Adrenal gland (tissue), 19 donors: ENCODE measurements at places on chromosomes 5 and 9.

DNA sequence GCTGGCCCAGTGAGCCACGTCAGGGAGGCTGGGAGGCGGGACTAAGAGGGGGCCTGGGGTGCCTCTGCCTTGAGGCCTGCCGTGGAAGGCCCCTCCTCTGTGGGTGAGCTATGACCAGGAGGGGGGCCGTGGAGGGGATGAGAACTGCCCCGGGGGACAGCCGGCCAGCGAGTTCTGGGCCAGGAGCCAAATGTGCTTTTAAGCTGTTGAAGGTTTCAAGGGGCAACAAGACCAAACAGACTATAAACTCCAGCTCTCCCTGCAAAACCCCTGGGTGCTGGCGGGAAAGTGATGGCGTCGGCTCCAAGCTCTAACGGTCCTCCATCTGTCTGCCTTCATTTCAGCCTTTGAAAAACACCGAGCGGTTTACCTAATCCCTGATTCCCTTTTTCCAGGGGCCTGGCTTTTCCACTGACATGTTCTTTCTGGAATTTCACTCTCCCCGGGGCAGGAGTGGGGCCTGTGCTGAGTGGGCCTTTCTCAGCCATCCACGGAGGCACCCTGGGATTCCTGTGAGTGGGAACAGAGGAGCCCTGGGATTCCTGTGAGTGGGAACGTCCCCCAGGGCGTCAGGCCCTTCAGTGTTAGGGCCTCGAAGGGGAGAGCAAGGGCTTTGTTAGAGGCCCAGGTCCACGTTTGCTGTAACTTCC lies 65.6 kb downstream of the COL5A1 start:
- H3K27me3 ChIP-seq: no peaks in the 10 kb centered on the region
- H3K4me1 ChIP-seq: no peaks in the 10 kb centered on the region
- DNase-seq: peak; percentile 46
- no peaks in the 10 kb centered on the region for H3K36me3 ChIP-seq

GRCh38 chr9:16290169-16290568 lies 580.3 kb downstream of the BNC2 start:
- no peak overlapping the region for H3K4me3 ChIP-seq
- no peaks in the 10 kb centered on the region for H3K4me1 ChIP-seq
- H3K27me3 ChIP-seq: no peaks in the 10 kb centered on the region

- no peak overlapping the region for H3K4me3 ChIP-seq
- H3K36me3 ChIP-seq: no peaks in the 10 kb centered on the region
- no peak overlapping the region for H3K27ac ChIP-seq
- H3K4me1 ChIP-seq: peaks cover 12% of the 10 kb centered on the region
- no peak for DNase-seq
- no peaks in the 10 kb centered on the region for H3K27me3 ChIP-seq
These were observed 26.9 kb downstream of the CSNK1G3 start for GRCh38 chr5:123538670-123539459.

DNA sequence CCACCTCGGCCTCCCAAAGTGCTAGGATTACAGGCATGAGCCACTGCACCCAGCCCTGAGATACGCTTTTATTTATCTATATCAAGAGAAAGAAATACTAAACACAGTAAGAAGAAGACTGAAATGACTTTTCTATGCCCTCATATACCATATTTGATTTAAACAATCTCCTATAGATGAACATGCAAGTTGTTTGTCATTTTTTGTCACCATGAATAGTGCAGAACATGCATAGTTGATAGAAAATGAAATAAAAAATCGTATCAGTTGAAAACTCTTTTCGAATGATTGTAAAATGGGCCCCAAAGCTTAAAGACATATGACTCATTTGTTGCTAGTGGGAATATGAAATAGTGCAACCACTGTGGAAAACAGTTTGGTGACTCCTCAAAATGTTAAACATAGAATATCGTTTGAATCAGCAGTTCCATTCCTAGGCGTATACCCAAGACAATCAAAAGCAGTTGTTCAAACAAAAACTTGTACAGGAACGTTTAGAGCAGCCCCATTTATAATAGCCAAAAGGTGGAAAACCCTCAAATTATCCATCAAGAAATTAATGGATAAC lies 61.4 kb upstream of the ANKH start:
- no peak overlapping the region for H3K4me3 ChIP-seq
- H3K4me1 ChIP-seq: no peaks in the 10 kb centered on the region
- no peak for DNase-seq
- H3K27ac ChIP-seq: no peak overlapping the region

DNA sequence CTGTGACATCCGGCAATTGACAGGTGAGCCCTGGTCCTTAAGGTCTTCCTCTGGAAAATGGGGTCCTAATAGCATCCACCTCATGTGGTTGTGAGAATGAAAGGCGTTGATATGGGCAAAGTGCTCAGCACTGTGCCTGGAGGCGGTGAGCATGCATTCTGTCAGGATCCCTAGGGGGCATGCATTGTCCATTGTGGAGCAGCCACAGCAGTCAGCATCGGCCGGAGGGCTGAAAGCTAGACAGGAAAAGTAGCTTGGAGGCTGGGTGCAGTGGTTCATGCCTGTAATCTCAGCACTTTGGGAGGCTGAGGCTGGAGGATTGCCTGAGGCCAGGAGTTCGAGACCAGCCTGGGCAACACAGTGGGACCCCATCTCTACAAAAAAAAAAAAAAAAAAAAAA lies 122.2 kb downstream of the LHX2 start:
- H3K27me3 ChIP-seq: no peaks in the 10 kb centered on the region
- H3K36me3 ChIP-seq: no peaks in the 10 kb centered on the region
- no peak overlapping the region for H3K4me3 ChIP-seq
- peak; percentile 32 for DNase-seq
- H3K4me1 ChIP-seq: no peaks in the 10 kb centered on the region

DNA sequence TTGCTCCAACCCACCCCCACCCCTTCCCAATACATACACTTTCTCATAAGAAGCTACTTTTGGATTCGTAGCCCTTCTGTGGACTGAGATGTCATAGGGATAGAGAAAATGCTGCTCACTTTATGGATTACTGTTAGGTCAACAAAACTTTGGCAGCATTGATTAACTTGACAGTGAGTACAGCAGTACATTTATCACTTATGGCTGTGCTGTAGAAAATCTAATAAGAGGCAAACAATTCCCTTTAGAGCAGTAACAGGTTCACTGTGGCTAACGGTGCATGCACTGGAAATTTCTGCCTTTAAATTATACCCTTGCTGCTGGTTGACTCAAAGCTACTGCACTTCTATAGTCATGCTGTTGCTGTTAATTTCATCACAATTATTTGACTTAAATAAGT lies 59.2 kb downstream of the PPIC start:
- no peaks in the 10 kb centered on the region for H3K4me1 ChIP-seq
- DNase-seq: no peak
- no peaks in the 10 kb centered on the region for H3K27me3 ChIP-seq
- no peaks in the 10 kb centered on the region for H3K36me3 ChIP-seq
- no peak overlapping the region for H3K4me3 ChIP-seq
- H3K27ac ChIP-seq: no peak overlapping the region

DNA sequence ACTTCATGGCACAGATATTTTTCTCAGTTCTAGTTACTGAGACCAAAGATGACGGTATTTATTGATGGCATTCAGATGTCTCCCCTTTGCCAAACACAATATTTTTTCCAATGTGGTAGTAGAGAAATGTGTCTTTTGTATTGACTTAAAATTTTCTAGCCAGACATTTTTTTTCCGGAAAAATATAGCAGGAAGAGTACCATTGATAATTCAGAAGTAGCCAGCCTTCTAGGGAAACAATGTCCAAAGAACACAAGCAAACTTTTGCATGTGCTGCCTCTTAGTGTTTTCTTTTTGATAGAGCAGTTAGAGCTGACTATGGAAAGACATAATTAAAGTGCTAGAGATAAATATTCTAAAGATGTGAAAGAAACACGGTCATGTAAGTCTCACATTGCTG lies 231.4 kb downstream of the MARCHF11 start:
- no peak overlapping the region for H3K27ac ChIP-seq
- H3K36me3 ChIP-seq: no peaks in the 10 kb centered on the region
- H3K4me1 ChIP-seq: no peaks in the 10 kb centered on the region
- no peaks in the 10 kb centered on the region for H3K27me3 ChIP-seq

DNA sequence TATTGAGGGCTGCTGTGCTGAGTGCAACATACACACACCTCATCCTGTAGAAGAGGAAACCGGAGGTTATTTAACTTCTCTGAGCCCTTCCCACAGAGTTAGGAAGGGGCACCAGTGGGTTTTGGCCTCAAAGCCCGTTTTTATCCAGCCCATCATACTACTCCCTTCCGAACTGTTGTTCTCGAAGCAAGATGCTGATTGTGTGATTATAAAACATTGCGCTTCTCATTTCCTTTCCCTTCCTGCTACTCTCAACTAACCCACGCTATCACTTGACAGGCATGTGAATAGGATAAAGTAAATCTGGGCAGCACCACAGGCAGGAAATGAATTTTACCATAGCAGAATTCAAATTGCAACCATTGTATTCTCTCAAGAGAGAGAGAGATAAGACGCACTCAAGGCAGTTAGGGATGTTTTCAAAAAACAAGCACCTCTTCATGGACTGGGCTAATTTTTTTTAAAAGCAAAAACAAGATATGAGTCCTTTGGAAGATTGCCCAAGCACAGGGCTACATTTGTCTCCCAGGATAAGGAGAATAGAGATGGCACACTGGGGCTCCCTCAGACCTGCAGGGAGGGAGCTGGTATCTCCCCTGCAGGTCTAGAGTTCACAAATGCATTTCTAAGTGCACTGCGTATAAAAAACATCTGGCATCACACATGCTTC lies 52.6 kb downstream of the GNA14 start:
- H3K36me3 ChIP-seq: no peaks in the 10 kb centered on the region
- peak overlapping the region; percentile 61 for H3K27ac ChIP-seq
- no peaks in the 10 kb centered on the region for H3K4me1 ChIP-seq
- no peak overlapping the region for H3K4me3 ChIP-seq
- DNase-seq: no peak
- no peaks in the 10 kb centered on the region for H3K27me3 ChIP-seq

DNA sequence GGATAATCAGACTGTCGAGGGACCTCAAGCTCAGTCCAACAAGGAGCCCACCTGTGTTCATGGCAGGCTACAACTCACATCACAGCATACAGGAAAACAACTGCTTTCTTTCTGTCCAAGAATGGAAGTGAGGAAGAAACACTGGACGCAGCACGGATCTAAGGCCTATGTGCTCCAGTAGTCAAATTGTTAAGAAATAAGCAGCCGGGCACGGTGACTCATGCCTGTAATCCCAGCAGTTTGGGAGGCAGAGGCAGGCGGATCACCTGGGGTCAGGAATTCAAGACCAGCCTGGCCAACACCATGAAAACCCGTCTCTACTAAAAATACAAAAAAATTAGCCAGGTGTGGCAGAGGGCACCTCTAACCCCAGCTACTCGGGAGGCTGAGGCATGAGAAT lies 427.8 kb downstream of the BNC2 start:
- H3K4me1 ChIP-seq: no peaks in the 10 kb centered on the region
- H3K4me3 ChIP-seq: no peak overlapping the region
- no peak overlapping the region for H3K27ac ChIP-seq
- H3K36me3 ChIP-seq: no peaks in the 10 kb centered on the region
- DNase-seq: no peak

DNA sequence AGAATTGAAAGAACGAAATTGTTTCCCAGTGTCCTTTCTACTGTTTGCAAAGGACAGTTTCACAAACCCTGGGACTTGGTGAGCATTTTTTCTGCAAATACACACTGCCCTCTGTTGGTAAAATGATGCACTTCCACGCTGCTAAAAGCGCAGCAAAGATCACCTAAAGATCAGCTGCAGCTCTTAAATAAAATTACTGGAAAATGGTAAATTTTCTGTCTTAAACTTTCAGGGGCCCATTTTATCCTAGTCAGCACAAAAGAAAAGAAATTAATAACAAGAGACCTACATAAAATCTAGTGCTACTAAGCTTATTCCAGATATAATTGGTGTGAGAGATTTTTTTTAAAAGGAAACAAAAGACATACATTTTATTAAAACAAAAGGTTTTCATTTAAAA lies 566.0 kb downstream of the CAAP1 start:
- no peak overlapping the region for H3K4me3 ChIP-seq
- H3K27me3 ChIP-seq: no peaks in the 10 kb centered on the region
- DNase-seq: peak; percentile 56
- H3K36me3 ChIP-seq: no peaks in the 10 kb centered on the region
- no peak overlapping the region for H3K27ac ChIP-seq

DNA sequence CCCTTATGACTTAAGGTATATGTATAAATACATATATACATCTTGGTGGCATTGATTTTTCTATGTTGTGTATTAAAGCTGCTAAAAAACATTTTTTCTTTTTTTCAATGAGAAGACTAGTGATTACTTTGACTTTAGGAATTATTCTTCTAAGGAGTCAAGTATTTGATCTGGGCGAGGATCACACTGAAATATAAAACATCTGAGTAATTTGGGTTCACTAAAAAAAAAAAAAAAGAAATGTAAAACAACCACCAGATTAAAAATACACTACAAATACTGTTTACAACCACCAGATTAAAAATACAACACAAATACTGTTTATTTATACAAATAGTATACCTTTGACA lies 9.0 kb downstream of the UBAP1 start:
- no peaks in the 10 kb centered on the region for H3K36me3 ChIP-seq
- H3K27me3 ChIP-seq: no peaks in the 10 kb centered on the region
- H3K27ac ChIP-seq: peak overlapping the region; percentile 67
- peaks cover 41% of the 10 kb centered on the region for H3K4me1 ChIP-seq
- DNase-seq: no peak
